ENCODE measurements at places on chromosomes 12 and 14. TPM values are rescaled to one million over a fixed set of nuclear protein-coding genes. Genes with fewer than 3 reads are reported as not detected.

Gene TAS2R8
- not detected for total RNA-seq

- DNase-seq = no peak
Observed at GRCh38 chr14:77124345-77125280, 17.0 kb downstream of the ZDHHC22 start.

DNA sequence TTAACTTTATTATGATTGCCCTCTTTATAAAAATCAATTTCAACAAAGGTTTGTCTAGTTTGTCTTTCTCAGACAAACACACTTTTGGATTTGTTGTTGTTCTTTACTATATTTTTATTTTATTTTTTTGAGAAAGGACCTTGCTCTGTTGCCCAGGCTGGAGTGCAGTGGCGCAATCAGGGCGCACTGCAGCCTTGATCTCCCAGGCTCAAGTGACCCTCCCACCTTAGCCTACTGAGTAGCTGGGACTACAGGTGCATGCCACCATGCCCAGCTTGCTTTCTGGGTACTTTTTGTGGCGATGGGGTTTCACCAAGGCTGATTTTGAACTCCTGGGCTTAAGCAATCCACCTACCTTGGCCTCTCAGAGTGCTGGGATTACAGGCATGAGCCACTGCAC, 64.4 kb upstream of the CFL2 start:
- DNase-seq = no peak

DNA sequence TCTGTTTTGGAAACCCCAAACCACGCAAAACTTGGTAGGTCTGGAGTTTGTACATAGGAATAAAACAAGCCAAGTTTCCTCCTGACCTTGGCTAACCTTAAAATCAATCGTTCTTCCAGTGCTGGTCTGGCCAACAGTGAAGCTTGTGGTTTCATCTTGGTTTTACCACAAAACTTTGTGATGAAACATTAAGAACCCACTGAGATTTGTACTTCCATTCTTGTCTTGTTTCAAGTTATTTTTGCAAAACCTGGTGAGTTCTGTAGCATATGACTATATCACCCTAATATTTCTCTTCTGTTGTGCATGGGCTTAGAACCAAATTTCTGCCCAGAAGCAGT, 26.4 kb downstream of the SIX1 start:
- DNase-seq = no peak

DNA sequence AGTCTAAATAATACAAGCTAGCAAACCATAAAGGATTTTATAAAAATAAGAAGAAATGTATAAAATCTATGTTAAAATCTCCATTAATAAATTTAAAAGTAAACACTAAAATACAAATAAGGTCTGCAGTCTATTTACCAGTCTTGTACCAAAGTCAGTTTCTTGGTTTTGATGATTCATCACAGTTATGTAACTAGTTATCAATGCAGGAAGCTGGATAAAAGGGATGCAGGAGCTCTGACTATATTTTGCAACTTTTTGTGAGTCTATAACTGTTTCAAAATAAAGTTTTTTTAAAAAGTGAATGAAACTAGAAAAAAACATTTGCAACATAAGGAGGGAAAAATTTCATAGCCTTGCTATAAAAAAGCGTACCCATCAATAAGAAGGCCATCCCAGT, 151.5 kb downstream of the DERA start:
- no peak for DNase-seq

- no peak for DNase-seq
Observed at GRCh38 chr12:64663015-64663414, 52.7 kb downstream of the RASSF3 start.

DNA sequence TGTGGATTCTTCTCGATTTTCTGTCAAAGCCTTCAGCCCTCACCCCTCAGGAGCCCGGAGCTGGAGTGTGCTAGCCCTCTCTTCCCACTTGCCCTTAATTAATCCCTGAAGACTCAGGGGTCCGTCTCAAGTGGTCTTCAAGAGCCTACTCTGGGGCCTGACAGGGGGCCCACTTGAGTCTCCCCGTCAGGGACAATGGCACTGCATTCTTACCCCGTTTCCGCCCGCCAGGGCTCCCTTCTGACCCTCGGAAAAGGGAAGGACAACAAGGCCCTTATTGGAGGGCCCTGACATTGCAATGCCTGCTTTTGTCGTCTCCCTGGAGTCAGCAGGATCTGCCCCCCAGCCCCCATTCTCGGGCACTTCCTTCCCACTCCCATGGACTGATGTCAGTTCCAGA, 34.4 kb downstream of the TBX3 start:
- DNase-seq = no peak

- no peak for DNase-seq
Observed at GRCh38 chr12:110555577-110556406, 27.3 kb downstream of the PPTC7 start.

Gene ABHD12B
- not detected for total RNA-seq

GRCh38 chr12:79895071-79895470, 39.8 kb downstream of the PPP1R12A start:
- no peak for DNase-seq

Gene TAS2R14
- 1.4 TPM for total RNA-seq

GRCh38 chr14:50790589-50790988, 40.4 kb downstream of the NIN start:
- no peak for DNase-seq

Gene PLEKHA5
- total RNA-seq = 6.3 TPM

Gene CTSG
- not detected for total RNA-seq

Gene ISM2
- 2.6 TPM for total RNA-seq

Gene KRT80
- 51.5 TPM for total RNA-seq

DNA sequence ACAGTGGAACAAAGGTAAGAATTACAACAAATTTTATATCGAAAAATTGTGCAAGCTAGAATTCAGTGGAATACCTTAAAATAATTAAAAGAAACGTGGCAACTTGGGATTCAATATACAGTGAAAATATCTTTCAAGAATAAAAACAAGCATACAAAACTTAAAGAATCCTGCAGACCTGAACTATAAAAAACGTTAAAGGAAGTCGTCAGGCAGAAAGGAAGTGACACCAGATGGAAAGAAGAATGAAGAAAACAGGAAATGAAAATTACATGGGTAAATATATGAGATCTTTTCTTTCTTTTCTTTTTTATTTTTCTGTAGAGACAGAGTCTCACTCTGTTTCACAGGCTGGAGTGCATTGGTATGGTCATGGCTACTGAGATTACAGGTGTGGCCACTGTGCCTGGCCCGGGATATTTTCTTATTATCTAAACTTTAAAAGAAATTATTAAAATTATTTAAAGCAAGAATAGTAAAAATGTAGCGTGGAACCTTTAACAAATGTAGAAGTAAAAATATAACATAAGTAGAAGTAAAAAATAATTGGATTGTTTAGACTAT, 4.7 kb downstream of the MGP start:
- no peak for DNase-seq

DNA sequence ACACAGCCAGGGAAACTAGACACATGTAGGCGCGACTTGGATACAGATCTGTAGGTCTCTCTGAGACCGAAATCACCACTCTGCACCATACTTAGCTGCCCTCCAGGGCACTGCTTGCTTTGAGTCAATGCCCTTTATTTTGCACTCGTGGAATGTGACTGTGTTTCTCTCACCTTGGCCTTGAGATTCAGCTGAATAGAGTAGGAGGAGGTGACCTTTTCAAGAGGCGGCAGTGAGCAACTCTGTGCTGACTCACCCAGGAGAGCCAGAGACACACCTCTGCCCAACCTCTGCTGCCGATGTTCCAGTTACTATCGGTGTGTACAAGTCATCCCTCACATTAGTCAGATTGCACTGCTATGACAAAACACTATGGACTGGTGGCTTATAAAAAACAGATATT, 583.4 kb downstream of the VRK1 start:
- no peak for DNase-seq

Gene WIF1
- total RNA-seq = not detected

Gene BAZ1A
- 27.2 TPM for total RNA-seq

DNA sequence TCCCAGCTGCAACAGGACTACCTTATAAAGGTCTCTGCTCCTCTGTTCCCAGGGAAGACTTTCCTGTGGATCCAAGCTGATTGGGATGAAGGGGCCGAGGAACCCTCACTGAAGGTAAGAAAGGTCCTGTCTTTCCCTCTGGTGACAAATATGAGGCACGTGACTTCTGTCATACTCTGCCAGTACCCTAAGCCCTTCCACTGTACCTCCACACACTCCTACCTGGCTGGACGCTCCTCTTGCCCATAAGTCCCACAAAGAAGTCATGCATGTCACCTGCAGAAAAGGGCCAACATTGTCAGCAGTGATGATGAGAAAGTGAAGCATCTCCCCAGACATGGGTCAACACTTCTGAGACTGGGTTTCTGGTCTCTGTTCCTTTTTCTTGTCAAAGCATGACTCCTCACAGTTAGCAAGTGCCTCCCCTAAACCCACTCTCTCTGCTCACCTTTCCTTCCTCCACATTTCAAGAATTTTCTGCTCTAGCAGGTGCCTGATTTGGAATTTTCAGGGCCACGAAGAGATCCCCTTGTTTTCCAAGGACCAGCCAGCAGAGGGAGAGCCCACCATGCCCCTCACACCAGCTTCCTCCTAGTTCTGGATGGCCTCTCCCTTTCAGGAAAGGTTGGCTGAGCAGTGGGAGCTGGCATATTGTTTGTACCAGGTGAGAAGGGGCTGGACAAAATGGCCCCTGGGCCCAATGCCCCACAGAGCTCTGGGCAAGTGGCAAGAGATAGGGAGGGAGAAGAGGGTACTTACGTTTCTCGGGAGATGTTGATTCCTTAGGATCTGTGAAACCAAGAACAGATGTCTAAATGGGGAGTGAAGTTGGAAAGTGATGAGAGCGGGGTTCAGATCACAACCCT, 3.5 kb downstream of the TAC3 start:
- DNase-seq = no peak

DNA sequence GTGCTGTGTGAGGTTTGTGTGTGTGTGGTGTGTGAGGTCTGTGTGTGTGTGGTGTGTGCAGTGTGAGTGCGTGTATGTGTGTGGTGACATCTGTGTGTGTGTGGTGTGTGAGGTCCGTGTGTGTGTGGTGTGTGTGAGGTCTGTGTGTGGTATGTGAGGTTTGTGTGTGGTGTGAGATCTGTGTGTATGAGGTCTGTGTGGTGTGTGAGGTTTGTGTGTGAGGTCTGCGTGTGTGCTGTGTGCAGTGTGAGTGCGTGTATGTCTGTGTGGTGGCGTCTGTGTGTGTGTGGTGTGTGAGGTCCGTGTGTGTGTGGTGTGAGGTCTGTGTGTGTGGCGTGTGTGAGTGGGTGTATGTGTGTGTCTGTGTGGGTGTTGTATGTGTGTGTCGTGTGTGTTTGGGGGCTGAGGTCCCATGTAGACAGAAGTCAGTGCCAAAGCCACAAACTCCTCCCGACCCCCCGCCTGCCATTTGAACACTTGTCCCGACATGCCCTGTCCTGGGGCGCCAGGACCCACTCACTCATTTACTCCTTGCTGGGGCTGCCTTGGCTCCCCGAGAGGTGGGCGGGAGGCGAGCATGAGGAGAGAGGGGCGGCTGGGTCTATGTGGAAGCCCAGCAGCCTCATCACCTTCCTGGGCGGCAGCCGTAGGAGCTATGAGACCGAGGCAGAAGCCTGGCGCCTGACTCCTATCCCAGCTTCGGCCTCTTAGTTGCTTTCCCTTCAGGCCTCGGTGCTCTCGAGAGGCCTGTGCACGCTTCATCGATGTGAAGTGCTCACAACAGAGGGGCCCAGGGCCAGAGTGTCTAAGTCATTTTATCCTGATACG, 20.5 kb downstream of the RILPL1 start:
- no peak for DNase-seq

DNA sequence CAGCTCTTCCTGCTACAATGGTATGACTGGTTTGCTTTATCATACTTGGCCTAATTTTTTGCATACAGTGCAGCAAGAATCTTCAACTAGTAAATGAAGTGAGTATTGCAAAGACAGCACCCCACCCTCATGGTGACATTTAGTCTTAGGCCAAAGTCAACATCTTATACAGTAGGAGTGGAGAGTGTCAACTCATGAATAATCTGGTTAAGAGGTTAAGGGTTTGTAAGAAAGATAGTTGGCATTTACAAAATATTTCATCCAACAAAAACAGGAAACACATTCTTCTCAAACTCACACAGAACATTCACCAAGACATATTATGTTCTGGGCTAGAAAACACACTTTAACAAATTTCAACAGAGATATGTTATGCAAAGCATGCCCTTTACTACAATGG, 2.2 kb upstream of the OAS1 start:
- DNase-seq = no peak

Gene PTCSC3
- total RNA-seq = not detected

- peak; percentile 45 for DNase-seq
Observed at GRCh38 chr12:71415336-71416231, 24.0 kb upstream of the LGR5 start.

Gene ANO2
- total RNA-seq = not detected

Measured in Panc1 (cell line).